ENCODE measurements at places on chromosomes 4 and X.

GRCh38 chr4:84403656-84404055 is 95.4 kb downstream of the NKX6-1 start:
- H3K27ac ChIP-seq: no peak overlapping the region
- peaks cover 23% of the 10 kb centered on the region for H3K27me3 ChIP-seq
- peaks cover 2% of the 10 kb centered on the region for H3K4me1 ChIP-seq
- DNase-seq: no peak
- H3K36me3 ChIP-seq: no peaks in the 10 kb centered on the region
- no peak overlapping the region for H3K4me3 ChIP-seq

DNA sequence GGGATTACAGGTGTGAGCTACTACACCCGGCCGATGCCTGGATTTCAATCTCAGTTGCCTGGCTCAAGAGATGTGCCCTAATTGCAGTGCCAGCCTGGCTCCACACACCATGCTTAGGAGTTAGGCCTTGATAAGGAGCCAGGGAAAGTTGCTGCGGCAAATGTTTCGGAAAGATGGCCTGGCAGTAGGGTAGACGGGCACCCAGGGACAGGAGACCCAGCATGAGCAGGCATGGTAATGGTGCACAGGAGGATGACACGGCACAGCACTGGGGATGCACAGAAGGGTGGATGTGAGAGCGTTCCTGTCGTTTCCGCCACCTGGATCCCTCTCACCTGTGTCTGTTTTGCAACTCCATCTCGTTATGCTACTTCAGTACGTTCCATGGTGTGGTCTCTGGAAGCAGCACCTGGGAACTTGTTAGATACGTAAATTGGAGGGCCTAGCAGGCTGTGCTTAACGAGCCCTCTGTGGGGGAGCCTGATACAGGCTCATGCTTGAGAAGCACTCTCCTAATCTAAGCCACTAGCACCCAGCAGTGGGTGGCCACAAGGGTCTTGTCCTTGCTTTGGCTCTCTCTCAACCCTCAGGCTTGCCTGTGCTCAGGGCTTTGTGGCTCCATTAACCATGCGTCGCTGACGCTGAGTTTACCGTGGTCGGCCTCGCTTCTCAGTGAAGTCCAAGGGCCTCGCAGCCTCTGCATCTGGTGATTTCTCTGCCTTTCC is 20.3 kb downstream of the RNF4 start:
- no peak for DNase-seq
- no peaks in the 10 kb centered on the region for H3K36me3 ChIP-seq
- no peaks in the 10 kb centered on the region for H3K27me3 ChIP-seq
- H3K27ac ChIP-seq: no peak overlapping the region
- H3K4me3 ChIP-seq: no peak overlapping the region

DNA sequence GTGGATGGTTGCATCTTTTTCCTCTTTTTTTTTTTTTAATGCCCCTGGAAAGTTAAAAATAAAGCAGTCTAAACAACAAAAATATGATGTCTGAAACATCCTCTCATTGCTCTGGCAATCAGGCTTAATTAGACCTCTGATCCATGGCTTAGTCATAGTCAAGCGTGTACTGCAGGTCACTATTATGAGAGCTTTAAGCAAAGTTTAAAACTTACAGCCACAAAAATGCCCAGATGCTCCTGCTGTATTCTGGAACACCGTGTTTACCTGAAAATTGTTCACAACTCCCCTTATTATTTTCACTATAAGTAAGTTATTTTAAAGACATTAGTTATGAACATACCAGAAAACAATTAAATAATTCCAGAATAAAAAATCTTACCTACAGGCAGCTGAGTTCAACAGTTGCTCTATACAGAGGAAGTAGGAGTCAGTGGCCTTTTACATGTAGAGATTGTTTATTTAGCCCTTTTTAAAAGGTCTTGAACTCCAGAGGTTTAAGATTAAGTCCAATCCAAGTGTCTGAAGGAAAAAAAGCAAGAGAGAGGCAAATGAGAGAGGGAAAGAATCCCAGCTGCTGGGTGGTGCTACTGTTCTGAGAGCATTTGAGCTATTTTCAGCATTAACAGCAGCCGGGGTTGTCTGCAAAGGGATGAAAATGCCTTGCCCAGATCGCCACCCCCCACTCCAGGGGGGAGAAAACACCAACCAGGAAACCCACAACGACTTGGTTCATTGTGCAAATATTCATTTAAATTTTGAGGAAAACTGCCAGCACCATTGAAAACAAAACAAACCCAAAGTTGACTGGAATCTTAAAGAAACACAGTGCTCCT is 36.9 kb downstream of the SORBS2 start:
- H3K27me3 ChIP-seq: peaks cover 35% of the 10 kb centered on the region
- H3K4me1 ChIP-seq: peaks cover 2% of the 10 kb centered on the region
- DNase-seq: no peak
- H3K27ac ChIP-seq: no peak overlapping the region
- no peak overlapping the region for H3K4me3 ChIP-seq

DNA sequence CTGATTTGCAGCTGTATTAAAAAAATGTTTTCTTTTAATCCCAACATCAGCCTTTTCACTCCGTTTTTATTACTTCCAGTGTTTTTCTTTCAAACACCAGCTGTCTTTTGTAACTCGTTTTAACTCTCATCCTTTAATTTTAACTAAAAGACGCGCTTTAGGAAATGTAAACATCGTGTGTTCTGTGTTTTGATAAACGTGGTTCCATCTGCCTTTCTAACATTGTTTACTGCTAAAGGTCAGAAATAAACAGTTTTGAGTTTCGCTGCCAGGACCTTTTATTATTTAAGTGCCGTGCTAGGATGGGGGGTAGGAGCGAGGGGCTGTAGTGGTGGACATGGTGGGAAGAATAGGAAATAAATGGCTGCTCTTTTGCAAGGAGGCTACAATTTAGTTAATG is 1.5 kb downstream of the N4BP2 start:
- no peaks in the 10 kb centered on the region for H3K27me3 ChIP-seq
- peaks cover 4% of the 10 kb centered on the region for H3K36me3 ChIP-seq
- peak overlapping the region; percentile 97 for H3K4me3 ChIP-seq
- H3K4me1 ChIP-seq: peaks cover 31% of the 10 kb centered on the region

- H3K27me3 ChIP-seq: no peaks in the 10 kb centered on the region
- H3K4me1 ChIP-seq: no peaks in the 10 kb centered on the region
- DNase-seq: no peak
- no peak overlapping the region for H3K27ac ChIP-seq
- H3K4me3 ChIP-seq: no peak overlapping the region
- H3K36me3 ChIP-seq: no peaks in the 10 kb centered on the region
Measured at GRCh38 chr4:130485371-130485770, 1389.4 kb downstream of the C4orf33 start.

All from T-helper 17 cell (primary cell).